ENCODE measurements at places on chromosomes 5 and 9. TPM values are rescaled to one million over a fixed set of nuclear protein-coding genes. Genes with fewer than 3 reads are reported as not detected.

DNA sequence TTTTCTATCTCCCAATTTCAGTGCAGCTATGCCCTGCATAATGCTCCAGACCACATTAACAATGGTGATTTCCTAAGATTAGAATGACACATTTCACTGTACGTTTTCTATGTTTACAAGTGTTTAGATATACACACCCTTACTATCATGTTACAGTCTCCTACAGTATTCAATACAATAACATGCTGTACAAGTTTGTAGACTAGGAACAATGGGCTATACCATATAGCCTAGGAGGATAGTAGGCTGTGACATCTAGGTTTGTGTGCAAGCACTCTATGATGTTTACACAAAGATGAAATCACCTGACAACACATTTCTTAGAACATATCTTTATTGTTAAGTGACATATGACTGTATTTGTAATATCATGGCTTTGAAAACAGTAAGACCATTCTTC lies 1435.6 kb upstream of the NUDT12 start:
- DNase-seq: no peak

DNA sequence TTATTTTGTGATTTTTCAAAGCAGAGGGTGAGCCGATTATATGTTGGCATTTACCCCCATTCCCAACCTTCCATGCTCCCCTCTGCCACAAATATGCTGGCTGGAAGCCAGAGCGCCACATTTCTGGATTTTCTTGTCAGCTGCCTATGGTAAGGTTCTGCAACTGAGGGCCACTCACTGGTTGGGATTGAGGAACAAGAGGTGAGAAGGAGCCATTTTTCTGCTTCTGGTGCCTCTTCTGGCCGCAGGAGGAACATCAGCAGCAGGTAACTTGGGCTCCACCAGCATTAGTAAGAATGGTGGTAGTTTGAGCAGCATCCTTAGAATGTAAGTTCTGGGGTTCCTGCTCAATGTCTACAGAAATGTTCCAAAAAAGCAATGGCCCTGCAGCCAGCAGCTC lies 159.5 kb upstream of the MAST4 start:
- no peak for DNase-seq

DNA sequence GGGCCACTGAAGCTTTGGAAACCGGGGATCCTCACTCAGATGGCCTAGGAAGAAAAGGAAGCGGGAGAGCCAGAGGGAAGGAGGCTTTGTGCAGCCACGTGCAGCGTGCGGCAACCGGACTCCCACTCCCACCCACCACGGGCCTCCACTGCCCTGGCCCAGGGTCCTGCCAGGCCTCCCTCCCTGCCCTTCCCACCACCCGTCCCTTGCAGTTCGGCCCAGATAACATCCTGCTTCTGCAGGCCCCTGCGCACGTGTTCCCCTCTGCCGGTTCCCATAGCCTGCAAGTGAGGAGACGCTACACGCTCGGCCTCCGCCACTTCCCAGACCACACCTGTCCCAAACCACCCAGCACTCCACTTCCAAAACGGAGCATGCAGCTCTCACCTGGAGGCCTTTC lies 4.3 kb upstream of the LHX3 start:
- no peak for DNase-seq

- no peak for DNase-seq
Measured at GRCh38 chr9:2116073-2116472, 100.9 kb downstream of the SMARCA2 start.

DNA sequence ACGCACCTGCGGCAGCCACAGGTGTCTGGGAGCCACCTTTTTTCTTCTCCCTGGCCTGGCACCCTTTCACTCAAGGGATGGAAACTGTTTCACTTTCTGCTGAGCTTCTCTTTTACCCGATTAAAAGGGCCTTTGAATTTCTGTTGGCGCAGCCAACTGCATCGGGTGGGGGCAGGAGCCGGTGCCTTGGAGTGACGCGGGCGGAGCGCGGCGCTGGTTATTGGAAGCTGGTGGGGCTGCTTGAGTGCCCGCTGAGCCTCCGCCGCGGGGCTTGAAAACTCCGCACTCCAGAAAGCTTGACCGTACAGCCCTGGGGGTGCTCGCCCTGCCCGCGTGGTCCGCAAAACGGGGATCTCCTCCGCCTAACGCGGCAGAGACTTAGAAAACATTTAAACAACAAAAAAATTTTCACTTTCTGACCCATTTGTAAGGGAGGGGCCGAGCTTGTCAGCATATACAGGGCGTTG lies 52.0 kb upstream of the TJP2 start:
- DNase-seq: no peak

DNA sequence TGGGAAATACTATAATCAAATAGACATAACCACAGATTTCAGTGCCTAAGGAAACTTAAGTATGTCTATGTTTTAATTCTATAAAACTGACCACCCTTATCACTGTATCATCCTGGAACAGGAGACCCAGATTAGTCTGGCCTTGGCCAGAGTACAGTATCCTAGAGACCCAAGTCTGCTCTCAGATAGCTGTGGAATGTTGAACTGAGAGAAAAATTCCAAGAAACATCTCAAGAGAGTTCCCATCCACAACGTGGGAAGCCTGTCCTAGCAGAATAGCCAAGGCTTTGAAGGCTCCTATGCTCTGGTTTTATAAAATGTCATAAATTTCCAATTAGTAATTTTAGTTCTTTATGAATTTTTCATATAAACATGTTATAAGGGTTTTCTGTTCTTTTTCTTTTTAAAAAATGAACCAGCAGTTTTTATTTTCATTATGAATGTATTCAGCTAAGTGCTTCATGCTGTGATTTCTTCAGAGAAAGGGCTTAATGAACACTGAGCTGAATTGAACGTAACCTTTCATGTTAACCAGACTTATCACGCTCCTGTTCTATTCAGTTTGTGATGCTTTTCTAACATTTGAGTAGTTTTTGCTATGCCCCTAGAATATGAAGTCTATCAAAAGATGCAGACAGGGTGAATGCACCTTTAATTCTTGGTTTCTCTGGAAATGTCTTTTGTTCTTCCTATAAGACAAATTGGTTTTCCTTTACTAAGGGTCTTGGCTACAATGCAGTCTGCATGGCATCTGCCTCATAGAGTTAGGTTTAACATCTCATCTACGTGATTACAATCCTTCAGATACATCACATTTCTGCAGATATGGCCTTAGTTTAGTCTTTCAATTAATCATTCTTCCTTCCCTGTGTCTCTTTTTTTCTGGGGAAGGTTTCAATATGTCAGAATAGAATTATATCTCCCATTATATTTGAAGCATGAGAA lies 230.8 kb downstream of the CYLC2 start:
- DNase-seq: no peak

- no peak for DNase-seq
Measured at GRCh38 chr9:121924700-121925099, 168.4 kb downstream of the TTLL11 start.

- DNase-seq: no peak
Measured at GRCh38 chr5:139131062-139131461, 67.1 kb downstream of the SIL1 start.

Gene SMIM33
- polyA plus RNA-seq: 0.03 TPM

Gene MCC
- 33.5 TPM for polyA plus RNA-seq

Gene NIM1K
- polyA plus RNA-seq: 0.71 TPM

Gene PTPRD
- 107 TPM for polyA plus RNA-seq

Gene GGTA1
- polyA plus RNA-seq: 6.7 TPM

Gene FOXD4L3
- not detected for polyA plus RNA-seq

Gene TERT
- 0.25 TPM for polyA plus RNA-seq

Measured in right renal pelvis (tissue), 4 donors.